ENCODE measurements at places on chromosomes 7 and 10.

- no peak for DNase-seq
Observed at GRCh38 chr7:150721970-150722373, 5.6 kb downstream of the GIMAP1 start.

- DNase-seq = peak; percentile 36
Observed at GRCh38 chr10:89392974-89393373, 551 bp downstream of the IFIT1 start.

DNA sequence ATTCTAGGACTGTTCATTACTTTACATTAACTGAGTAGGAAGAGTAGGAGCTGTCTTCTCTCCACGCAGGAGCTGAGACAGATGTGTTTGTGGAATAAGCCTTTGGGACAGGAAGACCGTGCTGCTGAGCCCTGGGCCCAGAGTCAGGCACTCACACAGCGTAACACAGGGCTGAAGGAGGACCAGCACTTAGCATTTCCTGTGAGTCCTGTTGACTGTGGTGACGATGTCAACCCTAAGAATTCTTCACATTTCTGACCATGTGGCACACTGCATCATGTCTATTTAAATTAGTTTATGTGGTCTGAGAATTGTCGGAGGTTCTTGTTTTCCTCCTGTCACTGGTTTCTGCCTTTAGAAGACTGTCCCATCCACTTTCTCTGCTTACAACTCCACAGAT is 117.2 kb downstream of the PIP4K2A start:
- no peak for DNase-seq

DNA sequence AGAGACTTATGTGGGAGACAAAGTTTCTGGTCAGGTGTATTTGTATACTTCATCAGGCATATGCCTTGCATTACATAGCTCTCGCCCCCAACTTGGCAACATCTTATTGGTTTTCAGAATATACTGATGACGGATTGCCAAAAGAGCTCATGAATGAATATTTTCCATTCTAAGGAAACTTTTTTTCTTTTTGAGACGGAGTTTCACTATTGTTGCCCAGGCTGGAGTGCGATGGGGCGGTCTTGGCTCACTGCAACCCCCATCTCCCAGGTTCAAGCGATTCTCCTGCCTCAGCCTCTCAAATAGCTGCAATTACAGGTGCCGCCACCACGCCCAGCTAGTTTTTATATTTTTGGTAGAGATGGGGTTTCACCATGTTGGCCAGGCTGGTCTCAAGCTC is 6.0 kb downstream of the CYCS start:
- DNase-seq = no peak

Measured in hippocampal formation (tissue), 2 donors.